ENCODE measurements at places on chromosomes 2 and 18. TPM values are rescaled to one million over a fixed set of nuclear protein-coding genes. Genes with fewer than 3 reads are reported as not detected.
A peak's percentile ranks its signal among the peaks of the same experiment; 100 is the strongest.

CHRND gene
- total RNA-seq: not detected

GRCh38 chr2:85549095-85549494, 10.1 kb downstream of the MAT2A start:
- peaks cover 17% of the 10 kb centered on the region for H3K36me3 ChIP-seq
- no peak overlapping the region for H3K27ac ChIP-seq
- H3K4me1 ChIP-seq: no peaks in the 10 kb centered on the region

DNA sequence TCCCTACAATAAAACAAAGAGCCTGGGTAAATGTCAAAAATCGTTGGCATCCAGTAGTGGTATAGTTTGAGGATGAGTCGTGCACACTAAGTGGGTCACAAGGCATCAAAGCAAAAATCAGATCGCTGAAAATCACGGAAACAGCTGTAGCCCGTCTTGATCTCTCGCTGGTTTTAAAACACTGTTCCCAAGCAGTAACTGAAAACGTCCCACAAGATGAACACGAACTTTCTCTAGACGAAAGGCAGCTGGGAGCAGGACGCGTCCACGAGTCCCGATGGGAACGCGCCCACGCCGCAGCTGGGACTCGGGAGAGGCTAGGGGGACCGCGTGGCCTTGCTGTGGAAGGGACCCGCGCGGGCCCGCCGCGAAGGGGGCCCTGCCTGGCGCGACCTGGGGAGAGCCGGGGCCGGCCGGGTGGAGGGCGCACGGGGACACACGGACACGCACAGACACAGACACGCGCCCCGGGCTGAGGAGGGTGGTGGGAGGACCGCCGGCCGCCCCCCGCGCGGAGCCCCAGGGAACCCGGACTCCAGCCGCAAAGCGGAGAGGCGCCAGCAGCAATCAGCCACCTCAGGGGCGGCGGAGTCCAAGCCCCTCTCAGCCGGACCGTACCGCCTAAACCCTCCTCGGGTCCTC, 651 bp downstream of the STK17B start:
- H3K36me3 ChIP-seq: no peaks in the 10 kb centered on the region
- H3K27ac ChIP-seq: peak overlapping the region; percentile 98
- no peaks in the 10 kb centered on the region for H3K4me1 ChIP-seq
- no peaks in the 10 kb centered on the region for H3K27me3 ChIP-seq
- H3K4me3 ChIP-seq: peak overlapping the region; percentile 92
- DNase-seq: peak; percentile 46

GRCh38 chr18:49061991-49062831, 111.4 kb upstream of the SMAD7 start:
- DNase-seq: no peak
- no peak overlapping the region for H3K4me3 ChIP-seq
- no peak overlapping the region for H3K27ac ChIP-seq
- H3K36me3 ChIP-seq: no peaks in the 10 kb centered on the region
- no peaks in the 10 kb centered on the region for H3K4me1 ChIP-seq
- H3K27me3 ChIP-seq: no peaks in the 10 kb centered on the region

DNA sequence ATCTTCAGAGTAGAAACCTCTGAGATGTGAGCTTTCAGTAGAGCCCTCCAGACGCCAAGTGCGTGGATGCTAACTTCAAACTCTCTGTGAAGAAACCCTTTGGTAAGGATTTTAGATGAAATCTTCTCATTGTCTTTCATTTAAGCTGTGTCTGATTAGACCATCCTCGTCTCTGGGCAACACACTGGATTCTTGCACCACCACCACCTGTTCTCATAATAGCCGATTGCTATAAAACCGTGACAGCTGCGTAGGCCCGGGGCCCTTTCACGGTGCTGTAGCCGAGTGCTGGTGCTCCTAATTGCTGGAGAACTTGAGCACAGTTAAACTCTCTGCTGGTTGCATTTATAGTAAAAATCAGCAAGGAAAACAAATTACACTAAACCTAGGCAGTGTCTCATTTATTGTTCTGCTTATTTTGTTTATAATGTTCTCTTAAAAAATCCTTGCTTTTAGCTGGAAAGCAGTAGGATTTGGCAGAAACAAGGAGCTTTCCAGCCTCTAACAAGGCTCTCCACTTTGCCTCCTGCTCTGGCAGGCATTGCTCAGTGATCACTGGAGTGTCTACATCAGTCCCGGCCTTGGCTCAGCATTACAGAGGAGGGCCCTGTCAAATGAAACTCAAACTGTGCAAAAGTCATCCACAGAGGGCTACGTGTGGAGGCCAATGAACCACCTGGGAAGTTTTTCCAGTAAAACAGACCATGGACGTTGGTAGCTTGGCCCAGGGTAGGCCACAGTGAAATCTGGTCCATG, 40.9 kb upstream of the MBP start:
- H3K4me1 ChIP-seq: no peaks in the 10 kb centered on the region
- no peak overlapping the region for H3K4me3 ChIP-seq
- H3K27me3 ChIP-seq: no peaks in the 10 kb centered on the region
- no peak overlapping the region for H3K27ac ChIP-seq

- no peak overlapping the region for H3K27ac ChIP-seq
- no peak for DNase-seq
- H3K27me3 ChIP-seq: no peaks in the 10 kb centered on the region
- H3K36me3 ChIP-seq: no peaks in the 10 kb centered on the region
Observed at GRCh38 chr18:47346016-47346415, 94.6 kb upstream of the SKOR2 start.

DNA sequence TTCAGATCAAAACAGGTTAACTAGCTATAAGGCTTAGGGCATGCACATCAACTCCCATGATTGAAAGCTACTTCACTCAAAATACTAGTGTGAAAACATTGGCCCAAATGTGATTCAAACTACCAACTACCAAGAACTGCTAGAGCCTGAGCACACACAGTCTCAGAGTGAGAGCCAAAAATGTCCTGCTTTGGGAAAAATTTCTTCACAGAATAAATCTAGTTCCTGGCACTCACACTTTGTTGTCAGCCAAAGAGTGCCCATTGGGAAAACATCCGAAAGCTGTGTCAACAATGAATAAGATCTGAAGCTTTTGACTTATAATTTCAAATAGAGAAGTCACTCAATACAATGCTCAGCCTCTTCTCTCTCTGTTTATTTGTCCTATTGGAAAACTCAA, 182.7 kb downstream of the LRATD1 start:
- H3K36me3 ChIP-seq: no peaks in the 10 kb centered on the region
- no peaks in the 10 kb centered on the region for H3K27me3 ChIP-seq
- no peaks in the 10 kb centered on the region for H3K4me1 ChIP-seq
- DNase-seq: no peak
- H3K4me3 ChIP-seq: no peak overlapping the region
- no peak overlapping the region for H3K27ac ChIP-seq

PLGLB1 gene
- 4.2 TPM for total RNA-seq

GRCh38 chr2:154849482-154849881, 151.0 kb downstream of the KCNJ3 start:
- H3K27ac ChIP-seq: no peak overlapping the region
- no peaks in the 10 kb centered on the region for H3K36me3 ChIP-seq
- DNase-seq: no peak
- H3K4me3 ChIP-seq: no peak overlapping the region

DNA sequence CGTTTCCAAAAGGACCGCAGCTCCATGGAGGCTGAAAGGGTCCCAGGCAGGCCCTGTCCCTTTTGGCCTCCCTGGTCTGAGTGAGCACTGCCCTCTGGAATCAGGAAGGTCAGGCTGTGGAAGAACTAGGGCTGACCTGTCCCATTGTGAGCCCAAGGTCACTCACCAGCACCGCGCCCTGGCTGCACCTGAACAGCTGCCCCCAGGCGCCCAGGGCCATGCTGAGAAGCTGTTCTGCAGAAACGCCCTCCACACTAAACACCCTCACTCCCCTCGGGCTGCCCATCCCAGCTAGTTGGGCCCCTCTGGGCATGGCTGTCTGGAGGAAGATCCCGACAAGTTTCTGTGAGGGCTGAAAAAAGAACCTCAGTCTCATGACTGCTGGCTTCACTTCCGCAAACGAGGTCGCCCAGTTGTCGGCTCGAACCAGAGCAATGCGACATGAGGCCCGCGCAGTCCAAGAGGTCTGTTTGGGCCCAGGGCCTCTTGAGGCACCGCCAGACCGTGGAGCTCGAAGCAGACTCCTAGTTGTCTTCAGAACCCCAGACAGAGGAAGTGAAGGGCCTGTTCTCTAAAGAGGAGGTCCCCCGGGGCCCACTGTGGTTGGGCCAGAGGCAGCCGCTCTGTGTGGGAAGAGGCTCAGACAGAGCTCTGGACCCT, 64.4 kb downstream of the INPP5D start:
- peak; percentile 24 for DNase-seq
- no peaks in the 10 kb centered on the region for H3K36me3 ChIP-seq
- H3K27me3 ChIP-seq: no peaks in the 10 kb centered on the region
- no peaks in the 10 kb centered on the region for H3K4me1 ChIP-seq
- no peak overlapping the region for H3K27ac ChIP-seq
- no peak overlapping the region for H3K4me3 ChIP-seq

DNA sequence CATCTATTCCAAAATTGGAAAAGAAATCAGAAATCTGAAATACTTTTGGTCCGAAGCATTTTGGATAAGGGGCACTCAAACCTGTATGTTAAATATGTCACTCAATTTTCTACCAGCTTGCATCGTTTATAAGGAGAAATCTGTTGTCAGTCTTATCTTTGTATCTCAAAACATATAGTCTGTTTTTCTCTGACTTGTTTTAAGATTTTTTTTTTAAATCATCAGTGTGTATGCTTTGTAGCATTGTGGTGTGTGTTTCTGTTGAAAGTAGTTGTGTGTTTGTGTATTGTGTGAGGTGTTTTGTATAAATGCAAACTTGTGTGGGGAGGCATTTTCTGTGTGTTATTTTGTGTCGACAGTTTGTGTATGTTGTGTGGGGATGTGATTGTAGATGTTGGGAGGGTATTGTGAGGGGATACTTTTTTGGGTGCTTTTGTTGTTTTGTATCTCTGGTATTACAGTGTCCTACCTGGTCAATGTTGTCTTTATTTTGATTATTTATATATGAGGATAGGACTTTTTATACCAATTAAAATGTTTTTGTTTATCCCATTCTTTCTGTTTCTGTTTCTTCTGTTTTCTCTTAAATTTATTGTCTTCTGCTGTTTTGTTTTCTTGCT, 30.9 kb downstream of the SMCHD1 start:
- H3K27me3 ChIP-seq: no peaks in the 10 kb centered on the region
- H3K36me3 ChIP-seq: no peaks in the 10 kb centered on the region
- DNase-seq: no peak
- H3K4me3 ChIP-seq: no peak overlapping the region
- H3K27ac ChIP-seq: no peak overlapping the region
- H3K4me1 ChIP-seq: no peaks in the 10 kb centered on the region

KCNS3 gene
- 10.7 TPM for total RNA-seq

IL36G gene
- 0.69 TPM for total RNA-seq

ALPP gene
- total RNA-seq: 0.11 TPM

DNA sequence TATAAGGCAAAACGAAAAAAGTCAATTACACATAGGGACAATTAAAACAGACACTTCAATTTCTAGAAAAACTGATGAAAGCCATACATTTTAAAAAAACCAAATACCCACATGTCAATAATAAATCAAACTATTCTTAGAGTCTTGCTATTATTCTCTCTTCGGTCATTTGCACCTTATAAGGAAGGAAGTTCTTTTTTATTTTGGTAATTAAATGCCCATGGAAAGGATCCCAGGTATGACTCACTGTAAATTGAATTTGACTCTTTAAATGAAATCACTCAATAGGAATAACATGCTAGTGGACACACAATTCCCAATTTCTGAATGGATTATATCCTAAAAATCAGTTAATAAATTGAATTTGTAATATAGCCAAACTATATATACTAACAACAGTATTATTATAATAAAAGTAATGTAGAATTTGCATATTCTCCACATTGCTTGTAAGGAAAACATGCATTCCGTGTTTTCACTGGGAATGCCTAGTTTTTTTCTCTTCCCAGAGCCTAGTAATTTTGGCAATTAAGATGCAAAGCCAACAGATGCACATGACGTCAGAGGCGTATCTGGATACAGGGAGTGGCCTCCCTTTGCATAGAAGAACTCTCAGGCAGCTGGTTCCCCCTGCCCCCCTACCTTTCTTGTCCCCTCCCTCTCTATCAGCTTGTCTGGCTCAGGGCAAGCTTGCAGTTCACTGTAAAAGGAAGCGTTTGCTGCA, 153.5 kb upstream of the PGAP1 start:
- H3K4me1 ChIP-seq: peaks cover 9% of the 10 kb centered on the region
- no peaks in the 10 kb centered on the region for H3K27me3 ChIP-seq
- no peak overlapping the region for H3K27ac ChIP-seq
- DNase-seq: no peak

AFF3 gene
- 0.86 TPM for total RNA-seq

- no peaks in the 10 kb centered on the region for H3K36me3 ChIP-seq
- no peak overlapping the region for H3K4me3 ChIP-seq
- DNase-seq: no peak
- H3K27me3 ChIP-seq: no peaks in the 10 kb centered on the region
- H3K27ac ChIP-seq: no peak overlapping the region
Observed at GRCh38 chr18:9984080-9984479, 70.3 kb downstream of the VAPA start.

DNA sequence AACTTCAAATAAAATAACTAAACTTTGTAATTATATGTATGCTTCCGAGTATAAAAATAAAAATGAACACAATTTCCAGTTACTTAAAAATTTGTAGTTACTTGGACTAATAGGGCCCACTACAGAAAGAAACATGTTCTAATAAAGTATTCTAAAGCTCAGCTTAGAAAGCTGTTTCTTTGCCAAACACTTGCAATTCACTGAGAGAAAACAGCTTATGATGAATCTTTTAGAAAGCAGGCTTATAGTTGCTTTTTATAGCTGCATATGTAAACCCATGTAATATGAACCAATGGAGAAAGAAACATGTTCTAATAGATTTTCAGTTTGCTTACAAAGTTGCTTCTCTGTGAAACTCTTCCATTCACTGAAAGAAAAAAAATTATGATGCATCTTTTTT, 766.0 kb downstream of the LRP1B start:
- H3K36me3 ChIP-seq: no peaks in the 10 kb centered on the region
- no peaks in the 10 kb centered on the region for H3K27me3 ChIP-seq
- no peak for DNase-seq
- H3K27ac ChIP-seq: no peak overlapping the region
- no peak overlapping the region for H3K4me3 ChIP-seq

CABLES1 gene
- total RNA-seq: 6.2 TPM

GPBAR1 gene
- 1.3 TPM for total RNA-seq

STAT4 gene
- 2.0 TPM for total RNA-seq

DNA sequence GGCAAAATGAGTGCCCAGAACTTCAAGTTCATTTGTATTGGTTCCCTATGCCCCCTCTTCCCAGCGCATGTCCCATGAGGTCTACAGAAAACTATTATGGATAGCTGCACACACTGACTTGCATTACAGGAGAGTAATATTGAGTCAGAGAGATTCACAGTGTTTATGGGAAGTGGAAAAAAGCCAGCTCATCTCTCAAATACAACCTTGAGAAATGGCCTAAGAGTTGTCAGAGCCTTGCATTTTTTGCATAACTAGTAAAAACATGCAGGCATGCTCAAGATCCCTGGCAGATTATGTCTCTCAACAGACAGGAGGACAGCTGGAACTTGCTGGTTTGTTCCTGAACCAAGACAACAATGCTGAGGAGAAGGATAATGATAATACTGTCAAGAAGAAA, 1292.8 kb downstream of the DSC3 start:
- DNase-seq: no peak
- H3K4me3 ChIP-seq: no peak overlapping the region
- H3K4me1 ChIP-seq: no peaks in the 10 kb centered on the region
- no peaks in the 10 kb centered on the region for H3K27me3 ChIP-seq
- no peak overlapping the region for H3K27ac ChIP-seq

GRCh38 chr2:206443735-206444527, 599 bp downstream of the ADAM23 start:
- H3K36me3 ChIP-seq: no peaks in the 10 kb centered on the region
- H3K4me1 ChIP-seq: no peaks in the 10 kb centered on the region
- DNase-seq: no peak
- peak overlapping the region; percentile 20 for H3K4me3 ChIP-seq
- peaks cover 32% of the 10 kb centered on the region for H3K27me3 ChIP-seq
- no peak overlapping the region for H3K27ac ChIP-seq

GRCh38 chr2:88110830-88111229, 17.0 kb downstream of the FABP1 start:
- no peak overlapping the region for H3K27ac ChIP-seq
- H3K36me3 ChIP-seq: no peaks in the 10 kb centered on the region
- H3K4me1 ChIP-seq: no peaks in the 10 kb centered on the region
- no peak overlapping the region for H3K4me3 ChIP-seq

All from colonic mucosa (tissue), 4 donors.